ENCODE measurements at places on chromosomes 13 and 19. TPM values are rescaled to one million over a fixed set of nuclear protein-coding genes. Genes with fewer than 3 reads are reported as not detected.

- peaks cover 35% of the 10 kb centered on the region for H3K4me1 ChIP-seq
- no peak overlapping the region for H3K4me3 ChIP-seq
- H3K27ac ChIP-seq: no peak overlapping the region
- DNase-seq: peak; percentile 54
These were observed 9.8 kb upstream of the USPL1 start for GRCh38 chr13:30607908-30608307.

C19orf85 gene
- total RNA-seq: not detected

C13orf46 gene
- not detected for total RNA-seq

DNA sequence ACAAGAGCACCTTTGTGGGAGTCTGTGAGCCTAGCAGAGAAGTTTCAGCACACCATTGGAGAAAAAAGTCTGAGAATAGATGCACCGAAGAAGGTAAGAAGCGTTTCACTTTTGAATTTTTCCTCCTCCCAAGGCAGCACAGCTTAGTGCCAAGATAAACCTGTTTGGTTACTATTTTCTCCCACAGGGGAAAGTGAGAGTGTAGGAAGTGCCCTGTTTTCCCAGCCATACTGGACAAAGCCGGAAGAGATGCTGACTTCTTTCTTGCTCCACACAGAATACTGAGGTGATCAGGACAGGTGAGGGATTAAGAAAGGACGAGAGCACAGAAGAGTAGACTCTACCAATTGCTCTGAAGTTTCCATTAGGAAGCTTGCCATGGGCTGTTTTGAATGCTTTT lies 1011.0 kb upstream of the MIR17HG start:
- no peaks in the 10 kb centered on the region for H3K27me3 ChIP-seq
- H3K27ac ChIP-seq: no peak overlapping the region
- no peaks in the 10 kb centered on the region for H3K36me3 ChIP-seq
- no peak for DNase-seq

- no peaks in the 10 kb centered on the region for H3K36me3 ChIP-seq
- H3K4me1 ChIP-seq: no peaks in the 10 kb centered on the region
- no peak overlapping the region for H3K27ac ChIP-seq
- no peaks in the 10 kb centered on the region for H3K27me3 ChIP-seq
- DNase-seq: no peak
These were observed 790.9 kb upstream of the PRR20A start for GRCh38 chr13:56349866-56350265.

GRCh38 chr13:25153736-25154135 lies 18.4 kb downstream of the AMER2 start:
- no peaks in the 10 kb centered on the region for H3K27me3 ChIP-seq
- no peak overlapping the region for H3K4me3 ChIP-seq
- no peak overlapping the region for H3K27ac ChIP-seq
- H3K36me3 ChIP-seq: no peaks in the 10 kb centered on the region
- no peak for DNase-seq

- no peak overlapping the region for H3K4me3 ChIP-seq
- no peaks in the 10 kb centered on the region for H3K27me3 ChIP-seq
- peaks cover 45% of the 10 kb centered on the region for H3K36me3 ChIP-seq
- peaks cover 65% of the 10 kb centered on the region for H3K4me1 ChIP-seq
- peak; percentile 78 for DNase-seq
- no peak overlapping the region for H3K27ac ChIP-seq
These were observed 16.4 kb downstream of the ZNF574 start for GRCh38 chr19:42092350-42092749.

SIGLEC12 gene
- total RNA-seq: not detected

- no peak for DNase-seq
- H3K4me1 ChIP-seq: peaks cover 21% of the 10 kb centered on the region
- no peak overlapping the region for H3K27ac ChIP-seq
- no peaks in the 10 kb centered on the region for H3K27me3 ChIP-seq
These were observed 692 bp downstream of the RGS9BP start for GRCh38 chr19:32676186-32676894.

KCNN4 gene
- 0.32 TPM for total RNA-seq

KLK11 gene
- total RNA-seq: not detected

DNA sequence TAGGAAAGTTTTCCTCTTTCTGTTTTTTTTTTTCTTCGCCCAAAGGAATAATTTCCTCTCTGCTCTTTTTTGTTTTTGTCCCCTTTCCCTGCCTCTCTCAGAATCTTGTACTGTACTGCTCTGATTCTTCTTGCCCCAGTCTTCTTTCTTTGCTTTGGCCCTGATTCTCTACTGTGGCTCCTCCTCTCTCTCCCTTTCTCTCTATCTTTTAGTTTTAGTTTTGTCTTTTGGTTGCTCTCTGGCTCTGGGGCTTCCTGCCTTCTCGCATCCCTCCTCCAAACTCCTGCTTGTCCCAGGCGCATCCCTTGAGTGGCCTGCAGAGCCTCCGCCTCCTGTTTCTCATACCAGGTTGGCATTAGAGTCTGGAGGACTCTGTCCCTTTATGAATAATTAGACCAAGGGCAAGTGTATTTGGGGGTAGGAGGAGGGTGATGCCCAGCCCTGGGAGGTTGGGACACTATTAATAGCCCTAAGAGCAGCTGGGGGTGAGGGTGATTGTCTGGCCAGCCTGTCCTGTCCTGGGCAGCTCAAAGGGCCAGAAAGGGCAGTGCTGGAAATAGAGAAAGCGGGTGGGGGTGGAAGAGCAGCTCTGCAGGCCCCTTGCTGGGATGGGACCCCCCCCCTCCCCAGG lies 39.1 kb downstream of the LYL1 start:
- no peak overlapping the region for H3K27ac ChIP-seq
- H3K36me3 ChIP-seq: no peaks in the 10 kb centered on the region
- no peaks in the 10 kb centered on the region for H3K27me3 ChIP-seq
- peaks cover 6% of the 10 kb centered on the region for H3K4me1 ChIP-seq
- no peak for DNase-seq

SULT2A1 gene
- not detected for total RNA-seq

DNA sequence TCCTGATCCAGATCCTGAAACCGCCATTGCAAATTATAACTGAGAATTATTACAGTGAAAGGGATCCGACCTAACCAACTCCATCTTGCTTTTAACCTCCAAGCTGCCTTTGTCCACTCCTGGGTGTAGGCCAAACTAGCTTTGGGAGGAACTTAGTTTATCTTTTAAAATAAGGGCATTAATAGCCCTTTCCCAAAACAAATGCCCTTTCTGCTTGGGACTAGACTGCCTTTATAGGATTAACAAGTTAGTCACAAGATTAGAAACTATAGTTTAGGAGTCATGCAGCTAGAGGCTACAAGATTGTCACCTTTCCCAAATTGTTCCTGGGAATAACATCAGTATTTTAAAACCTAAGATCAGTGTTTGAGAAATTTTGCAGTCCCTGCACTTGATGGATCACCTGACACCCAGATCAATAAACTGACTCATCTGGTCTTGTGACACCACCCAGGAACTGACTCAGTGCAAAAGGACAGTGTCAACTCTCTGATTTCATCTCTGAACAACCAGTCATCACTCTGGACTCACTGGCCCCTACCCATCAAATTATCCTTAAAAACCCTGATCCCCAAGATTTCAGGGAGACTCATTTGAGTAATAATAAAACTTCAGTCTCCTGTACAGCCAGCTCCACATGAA lies 4.1 kb upstream of the ZNF841 start:
- H3K4me1 ChIP-seq: no peaks in the 10 kb centered on the region
- H3K4me3 ChIP-seq: no peak overlapping the region
- H3K36me3 ChIP-seq: no peaks in the 10 kb centered on the region
- no peaks in the 10 kb centered on the region for H3K27me3 ChIP-seq
- DNase-seq: no peak

- no peaks in the 10 kb centered on the region for H3K36me3 ChIP-seq
- no peak overlapping the region for H3K27ac ChIP-seq
- DNase-seq: no peak
- H3K4me1 ChIP-seq: no peaks in the 10 kb centered on the region
These were observed 52.1 kb upstream of the SOX1 start for GRCh38 chr13:112014857-112015256.

GRCh38 chr19:2726904-2727639 lies 5.9 kb upstream of the DIRAS1 start:
- no peak overlapping the region for H3K4me3 ChIP-seq
- H3K27me3 ChIP-seq: no peaks in the 10 kb centered on the region
- H3K4me1 ChIP-seq: no peaks in the 10 kb centered on the region
- no peak overlapping the region for H3K27ac ChIP-seq
- no peaks in the 10 kb centered on the region for H3K36me3 ChIP-seq
- DNase-seq: no peak

DNA sequence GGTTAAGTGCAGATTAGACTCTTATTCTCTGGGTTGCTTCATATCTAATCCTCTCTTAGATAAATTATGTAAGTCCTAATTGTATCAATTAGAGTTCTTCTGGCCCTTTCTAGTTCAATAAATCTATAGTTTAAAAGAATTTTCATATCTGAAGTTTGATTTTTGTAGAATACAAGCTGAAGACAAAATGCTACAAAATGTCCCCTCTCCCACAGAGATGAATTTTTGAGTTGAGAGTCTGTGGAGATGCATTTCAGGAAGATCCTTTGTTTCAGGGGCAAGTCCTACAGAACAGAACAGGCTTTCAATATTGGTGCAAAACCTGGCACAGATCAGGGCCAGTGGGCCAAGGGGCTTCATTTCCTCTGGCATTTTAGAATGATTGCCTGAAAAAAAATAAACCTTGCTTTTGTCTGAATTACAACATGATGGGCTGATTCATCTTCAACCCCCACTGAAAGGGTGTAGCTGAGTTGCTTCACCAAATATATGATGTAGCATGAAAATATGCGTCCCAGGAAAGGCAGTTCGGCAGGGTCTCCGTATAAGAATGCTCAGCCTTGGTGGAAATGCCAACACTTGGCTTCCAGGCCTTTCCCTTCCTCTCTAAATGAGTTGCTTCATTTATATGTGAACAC lies 6.4 kb upstream of the IPO5 start:
- H3K27me3 ChIP-seq: no peaks in the 10 kb centered on the region
- no peak for DNase-seq
- H3K36me3 ChIP-seq: no peaks in the 10 kb centered on the region
- H3K4me3 ChIP-seq: no peak overlapping the region

DNA sequence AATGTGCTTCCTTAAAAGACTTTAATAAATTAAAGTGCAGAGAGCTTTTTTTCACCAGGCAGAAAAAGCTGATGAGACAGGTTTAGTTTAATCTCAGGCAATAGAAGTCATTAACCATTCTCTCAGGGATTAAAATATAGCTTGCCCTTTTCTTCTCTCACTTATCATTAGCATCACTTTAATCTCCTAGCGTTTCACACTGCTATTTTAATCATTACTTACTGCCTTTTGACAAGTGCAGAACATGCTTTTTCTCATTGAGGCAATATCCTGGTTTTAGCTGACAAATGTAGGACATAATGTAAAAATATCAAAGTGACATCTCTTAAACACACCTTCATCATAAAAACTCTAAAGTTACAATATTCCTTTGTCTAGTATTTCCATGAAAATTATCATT lies 94.6 kb downstream of the DACH1 start:
- H3K36me3 ChIP-seq: no peaks in the 10 kb centered on the region
- H3K4me1 ChIP-seq: no peaks in the 10 kb centered on the region
- H3K27ac ChIP-seq: no peak overlapping the region
- no peak overlapping the region for H3K4me3 ChIP-seq

GRCh38 chr19:13117176-13117771 lies 734 bp upstream of the TRMT1 start:
- no peaks in the 10 kb centered on the region for H3K36me3 ChIP-seq
- peak overlapping the region; percentile 97 for H3K4me3 ChIP-seq
- DNase-seq: no peak
- H3K27ac ChIP-seq: peak overlapping the region; percentile 55
- peaks cover 44% of the 10 kb centered on the region for H3K4me1 ChIP-seq

LRRC8E gene
- total RNA-seq: not detected

GRCh38 chr19:7887408-7888144 lies 734 bp upstream of the LRRC8E start:
- H3K36me3 ChIP-seq: no peaks in the 10 kb centered on the region
- H3K27me3 ChIP-seq: no peaks in the 10 kb centered on the region
- no peak overlapping the region for H3K4me3 ChIP-seq
- no peak for DNase-seq

FFAR2 gene
- total RNA-seq: not detected

SGCG gene
- not detected for total RNA-seq

- DNase-seq: no peak
- no peak overlapping the region for H3K4me3 ChIP-seq
- H3K4me1 ChIP-seq: no peaks in the 10 kb centered on the region
- H3K27ac ChIP-seq: no peak overlapping the region
- no peaks in the 10 kb centered on the region for H3K27me3 ChIP-seq
- H3K36me3 ChIP-seq: no peaks in the 10 kb centered on the region
These were observed 15.4 kb downstream of the CEBPA start for GRCh38 chr19:33286899-33287298.

DNA sequence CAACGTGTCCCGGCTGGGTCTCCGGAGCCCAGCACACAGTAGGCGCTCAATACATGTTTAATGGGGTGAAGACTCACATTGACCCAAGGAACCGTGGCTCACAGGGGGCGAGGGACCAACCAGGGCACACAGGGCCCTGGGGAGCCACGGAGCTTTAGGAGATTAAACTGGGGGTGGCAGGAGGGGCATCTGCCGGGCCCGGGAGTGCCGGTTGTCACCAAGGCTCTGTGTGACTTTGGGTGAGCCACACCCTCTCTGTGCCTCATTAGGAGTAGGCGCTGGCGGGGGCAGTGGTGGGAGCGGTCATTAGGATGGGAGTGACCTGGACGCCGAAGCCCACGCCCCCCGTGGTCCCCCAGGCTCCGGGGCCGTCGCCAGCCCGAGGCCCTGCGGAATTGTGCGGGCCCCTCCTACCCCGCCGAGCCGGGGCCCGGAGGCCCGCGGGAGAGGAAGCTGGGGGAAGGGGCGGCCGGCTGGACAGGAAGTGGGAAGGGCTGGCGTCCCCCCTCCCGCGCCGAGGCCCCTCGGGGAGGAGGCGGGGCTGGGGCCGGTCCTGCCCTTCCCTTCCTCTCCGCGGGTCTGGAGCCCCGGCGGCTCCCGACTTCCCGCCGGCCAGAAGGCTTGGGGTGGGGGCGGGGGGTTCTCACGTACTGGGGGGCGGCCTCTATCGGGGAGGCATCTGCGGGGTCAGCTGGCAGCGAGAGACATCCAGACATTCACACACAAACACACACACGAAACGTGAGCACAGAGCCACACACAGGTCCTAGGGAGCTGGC lies 1.8 kb upstream of the SSBP4 start:
- peak overlapping the region; percentile 52 for H3K4me3 ChIP-seq
- H3K27me3 ChIP-seq: no peaks in the 10 kb centered on the region
- no peak overlapping the region for H3K27ac ChIP-seq
- peak; percentile 67 for DNase-seq
- no peaks in the 10 kb centered on the region for H3K36me3 ChIP-seq

ZNF443 gene
- total RNA-seq: 2.3 TPM

- H3K27ac ChIP-seq: no peak overlapping the region
- no peak overlapping the region for H3K4me3 ChIP-seq
- no peaks in the 10 kb centered on the region for H3K27me3 ChIP-seq
These were observed 43.6 kb downstream of the LYL1 start for GRCh38 chr19:13058951-13059660.

- H3K27me3 ChIP-seq: no peaks in the 10 kb centered on the region
- no peak overlapping the region for H3K27ac ChIP-seq
- H3K4me3 ChIP-seq: no peak overlapping the region
- no peaks in the 10 kb centered on the region for H3K36me3 ChIP-seq
These were observed 13.5 kb downstream of the BCL3 start for GRCh38 chr19:44762038-44762437.

GRCh38 chr19:18718015-18718526 lies 34.6 kb downstream of the CRTC1 start:
- no peak overlapping the region for H3K4me3 ChIP-seq
- H3K4me1 ChIP-seq: no peaks in the 10 kb centered on the region
- H3K27ac ChIP-seq: no peak overlapping the region
- no peak for DNase-seq
- H3K27me3 ChIP-seq: no peaks in the 10 kb centered on the region
- no peaks in the 10 kb centered on the region for H3K36me3 ChIP-seq

FFAR1 gene
- 0.34 TPM for total RNA-seq

- no peaks in the 10 kb centered on the region for H3K4me1 ChIP-seq
- H3K36me3 ChIP-seq: no peaks in the 10 kb centered on the region
- no peak overlapping the region for H3K4me3 ChIP-seq
- DNase-seq: no peak
These were observed 1613.7 kb upstream of the MIR17HG start for GRCh38 chr13:89733829-89734228.
